ENCODE measurements at places on chromosomes 2 and 18.

DNA sequence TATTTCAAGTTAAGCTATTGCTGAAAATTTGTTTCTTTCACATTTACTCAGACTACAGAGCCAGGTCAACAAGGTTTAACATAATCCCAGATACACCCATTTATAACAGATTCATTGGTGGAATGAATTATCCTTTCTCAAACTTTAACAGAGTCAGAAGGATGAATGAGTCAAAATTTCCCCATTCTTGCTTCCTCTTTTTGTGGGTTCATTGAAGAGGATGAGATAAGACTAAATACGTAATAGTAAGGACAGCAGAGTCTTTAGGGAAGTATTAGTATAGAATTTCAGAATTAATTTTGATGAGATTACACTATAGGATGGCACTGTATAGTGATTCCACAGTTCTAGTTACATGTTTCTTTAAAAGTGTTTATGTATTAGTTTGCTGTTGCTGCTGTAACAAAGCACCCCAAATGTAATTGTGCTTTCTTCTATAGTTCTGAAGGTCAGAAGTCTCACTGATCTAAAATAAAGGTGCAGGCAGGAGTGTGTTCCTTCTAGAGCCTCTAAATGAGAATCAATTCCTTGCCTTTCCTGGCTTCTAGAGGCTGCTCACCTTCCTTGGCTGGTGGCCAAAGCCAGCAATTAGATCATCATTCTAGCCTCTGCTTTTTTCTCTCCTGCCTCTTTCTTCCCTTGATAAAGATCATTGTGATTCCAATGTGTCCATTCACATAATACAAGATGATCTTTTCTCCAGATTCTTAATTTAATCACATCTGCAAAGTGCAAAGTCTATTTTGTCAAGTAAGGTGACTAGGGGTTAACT is 309.3 kb upstream of the PIK3C3 start:
- no peak for DNase-seq

- no peak for DNase-seq
Observed at GRCh38 chr18:59172664-59173249, 33.1 kb downstream of the SEC11C start.

GRCh38 chr2:11203480-11203879 is 48.2 kb downstream of the SLC66A3 start:
- DNase-seq: no peak

- no peak for DNase-seq
Observed at GRCh38 chr2:168601741-168602140, 145.7 kb downstream of the CERS6 start.

DNA sequence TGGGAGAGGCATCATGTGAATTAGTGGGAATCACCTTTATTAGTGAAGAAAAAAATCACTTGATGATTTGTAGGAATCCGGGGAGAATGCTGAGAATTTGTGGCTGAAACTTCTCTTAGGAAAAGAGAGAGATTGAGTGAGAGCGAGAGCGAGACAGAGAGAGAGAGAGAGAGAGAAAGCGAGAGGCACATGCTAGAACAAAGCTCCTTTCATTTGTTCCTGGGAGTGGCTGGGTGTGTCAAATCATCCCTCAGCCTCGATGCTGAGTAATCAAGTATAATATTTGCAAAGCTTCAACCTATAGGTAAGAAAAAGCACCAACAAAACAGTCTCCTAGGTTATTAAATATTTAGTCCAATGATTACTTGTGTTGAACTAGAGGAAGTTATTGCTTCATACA is 4.4 kb upstream of the SERPINB5 start:
- DNase-seq: no peak

- no peak for DNase-seq
Observed at GRCh38 chr2:153575171-153575853, 96.8 kb upstream of the RPRM start.

GRCh38 chr18:58827428-58827827 is 37.2 kb upstream of the ZNF532 start:
- no peak for DNase-seq

- no peak for DNase-seq
Observed at GRCh38 chr18:13481820-13482617, 244.3 kb downstream of the FAM210A start.

DNA sequence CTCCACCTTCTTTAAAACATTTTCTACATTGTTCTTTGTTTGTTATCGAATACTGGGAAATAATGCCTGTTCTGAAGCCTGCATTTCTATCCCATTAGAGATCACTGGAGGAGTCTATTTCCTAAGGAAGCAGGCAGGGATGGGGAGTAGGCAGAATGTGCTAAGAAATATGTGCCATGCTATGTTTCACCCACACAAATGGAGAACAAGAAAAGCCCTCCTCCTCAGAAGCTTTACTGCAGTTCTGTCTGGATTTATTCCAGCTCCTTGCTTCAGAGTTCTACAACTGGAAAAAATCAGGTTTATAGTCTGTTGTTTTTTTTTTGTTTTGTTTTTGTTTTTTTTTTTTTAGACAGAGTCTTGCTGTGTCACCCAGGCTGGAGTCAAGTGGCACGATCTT is 825.1 kb downstream of the SLC4A3 start:
- no peak for DNase-seq

GRCh38 chr18:53948991-53949390 is 275.5 kb downstream of the MBD2 start:
- no peak for DNase-seq

DNA sequence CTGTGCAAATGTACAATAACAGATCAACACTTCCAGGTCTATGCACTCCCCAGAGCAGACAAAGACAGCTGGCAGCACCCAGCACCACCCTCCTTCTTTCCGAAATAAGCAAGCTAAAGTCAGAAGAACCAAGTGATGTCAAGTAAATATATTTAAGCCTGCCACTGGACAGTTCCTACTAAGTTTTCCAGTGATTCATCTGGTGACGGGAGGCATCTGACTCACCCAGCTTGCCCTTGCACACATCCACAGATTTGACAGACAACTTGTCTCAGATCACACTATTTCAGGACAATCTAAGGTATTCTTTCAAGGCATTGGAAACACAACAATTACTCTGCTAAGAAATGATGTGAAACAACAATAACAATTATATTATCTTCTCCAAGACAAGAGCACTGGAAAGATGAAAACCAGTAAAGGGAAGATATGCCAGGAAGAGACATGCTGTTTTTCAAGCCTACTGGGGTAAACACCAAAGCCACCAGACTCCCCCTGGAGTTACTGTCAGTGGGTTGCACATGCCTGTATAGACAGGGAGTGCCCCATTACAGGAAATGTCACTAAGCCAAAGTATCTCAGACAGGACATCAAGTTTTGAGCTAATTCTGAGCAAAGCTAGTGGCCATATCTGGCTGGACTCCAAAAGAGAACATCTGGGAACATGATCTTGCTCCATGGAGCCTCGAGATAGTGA is 287.9 kb upstream of the KLHL29 start:
- DNase-seq: no peak

DNA sequence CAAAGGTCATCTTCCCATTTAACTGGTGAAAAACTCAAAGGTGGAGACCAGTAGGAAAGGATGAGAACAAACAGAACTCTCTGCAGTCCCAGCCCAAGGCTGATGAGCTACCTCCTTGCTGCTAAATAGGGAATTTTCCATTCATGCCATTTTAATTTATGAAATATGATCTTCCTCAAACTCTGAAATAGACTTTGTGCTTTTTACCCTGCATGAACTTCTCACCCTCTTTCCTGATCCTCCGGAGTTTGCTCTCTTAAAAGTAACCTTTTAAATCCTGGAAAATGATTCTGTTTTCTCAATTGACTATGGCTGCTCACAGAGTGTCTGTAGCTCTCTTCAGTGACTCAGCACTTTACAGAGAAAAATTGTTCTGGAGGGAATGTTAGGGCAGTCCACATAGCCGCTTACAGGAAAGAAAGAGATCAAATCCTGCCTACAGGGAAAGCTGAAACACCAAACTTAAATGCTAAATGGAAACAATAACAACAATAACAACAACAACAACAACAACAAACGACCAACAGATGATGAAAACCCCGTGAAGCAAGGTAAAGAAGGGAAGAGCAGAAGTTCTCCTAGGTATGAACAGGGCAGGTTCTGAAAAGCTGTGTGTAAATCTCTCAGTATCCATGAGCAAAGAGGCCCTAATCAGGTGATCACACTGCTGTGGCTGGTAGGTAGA is 79.8 kb upstream of the SESTD1 start:
- no peak for DNase-seq

GRCh38 chr2:60426880-60427279 is 126.6 kb downstream of the BCL11A start:
- no peak for DNase-seq

- no peak for DNase-seq
Observed at GRCh38 chr2:233142355-233142897, 82.3 kb downstream of the INPP5D start.

DNA sequence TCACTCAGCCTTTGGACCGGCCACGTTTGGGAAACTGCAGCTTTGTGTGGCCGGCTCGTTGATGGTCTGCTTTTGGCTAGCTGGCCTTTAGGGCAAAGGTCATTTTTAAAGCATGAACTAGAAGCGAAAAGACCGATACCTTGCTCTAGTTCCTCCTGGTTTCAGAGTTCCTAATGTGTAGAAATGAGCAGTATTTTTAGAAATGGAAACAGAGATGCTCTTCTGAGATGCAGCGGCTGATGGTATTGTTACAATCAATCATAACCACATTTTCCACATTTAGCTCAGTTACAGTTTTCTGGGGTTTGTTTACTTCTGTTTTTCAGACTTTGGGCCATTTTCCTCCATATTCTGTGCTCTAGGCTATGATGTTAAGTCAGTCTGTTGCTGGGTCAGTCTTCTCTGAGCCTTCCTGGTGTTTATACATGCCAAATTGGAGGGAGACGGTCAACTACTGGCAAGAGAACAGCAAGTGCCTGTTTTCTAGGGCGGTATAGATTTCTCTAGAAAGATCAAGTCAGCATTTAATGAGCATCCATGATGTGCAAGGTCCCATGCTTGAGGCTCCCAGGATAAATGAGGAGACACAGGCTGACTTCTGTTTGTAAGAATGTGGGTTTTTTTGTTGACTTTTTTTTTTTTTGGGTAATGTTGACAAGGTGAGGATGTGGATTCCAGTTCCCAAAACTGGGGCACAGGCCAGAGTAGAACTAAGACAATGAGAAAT is 28.0 kb downstream of the RNF144A start:
- no peak for DNase-seq

- DNase-seq: no peak
Observed at GRCh38 chr2:55108456-55109160, 58.4 kb upstream of the RTN4 start.

DNA sequence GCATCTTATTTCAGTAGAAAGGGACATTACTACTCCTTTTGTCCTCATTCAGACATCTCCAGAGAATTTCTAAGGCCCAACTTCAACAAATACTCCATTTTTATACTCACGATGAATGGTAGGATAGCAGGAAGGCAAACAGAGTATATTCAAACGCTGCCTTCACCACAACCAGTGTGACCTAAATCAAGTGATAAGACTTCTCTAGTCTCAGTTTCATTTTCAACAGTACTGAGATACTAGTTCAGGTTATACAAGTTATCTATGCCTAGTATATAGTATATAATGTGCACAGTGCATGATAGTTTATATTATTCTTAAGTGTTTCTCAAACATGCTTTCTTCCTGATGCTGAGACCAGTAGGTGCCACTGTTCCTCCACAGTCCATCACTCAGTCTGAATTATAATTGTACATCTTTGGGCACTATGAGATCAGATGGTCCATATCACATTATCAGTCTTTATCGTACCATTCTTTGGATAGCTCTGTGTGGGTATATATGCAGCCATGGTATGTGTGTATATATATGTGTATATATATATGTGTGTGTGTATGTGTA is 66.3 kb upstream of the RPE start:
- no peak for DNase-seq

DNA sequence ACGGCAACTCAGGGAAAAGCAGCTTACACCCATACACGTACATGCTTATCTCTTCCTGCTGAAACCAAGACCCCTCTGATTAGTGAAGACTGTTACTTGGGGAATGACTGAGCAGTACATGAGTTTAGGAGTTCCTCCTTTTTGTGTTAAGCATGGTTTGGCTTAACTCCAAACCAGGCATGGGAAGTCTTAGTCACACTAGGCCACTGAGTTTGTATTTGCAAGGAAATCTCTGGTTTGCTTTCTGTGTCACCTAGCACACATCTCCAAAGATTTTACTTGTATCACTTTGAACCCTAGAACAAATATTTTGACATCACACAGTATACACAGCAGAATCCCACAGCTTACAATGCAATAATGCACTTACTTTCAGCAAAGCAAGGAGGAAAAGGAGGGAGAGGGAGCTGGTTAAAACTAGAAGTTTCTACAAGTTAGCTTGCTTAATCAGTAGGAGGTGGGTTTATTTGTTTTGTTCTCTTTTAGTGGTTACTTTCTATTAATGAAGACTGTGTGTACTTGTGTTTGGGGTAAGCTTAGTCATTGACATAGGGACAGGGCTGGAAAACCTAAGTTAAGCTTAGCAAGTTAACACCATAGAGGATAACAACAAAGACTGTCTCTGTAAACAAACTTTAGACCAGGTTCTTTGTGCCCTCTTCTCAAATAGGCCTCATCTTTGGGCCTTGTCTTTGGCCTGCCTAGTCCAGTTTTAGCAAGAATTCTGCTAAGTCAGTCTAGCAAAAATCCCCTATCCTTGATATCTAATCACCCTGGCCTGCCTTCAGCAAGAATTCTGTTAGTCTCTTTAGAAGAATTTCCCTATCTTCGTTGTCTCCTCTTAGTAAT is 219.4 kb downstream of the MREG start:
- no peak for DNase-seq

DNA sequence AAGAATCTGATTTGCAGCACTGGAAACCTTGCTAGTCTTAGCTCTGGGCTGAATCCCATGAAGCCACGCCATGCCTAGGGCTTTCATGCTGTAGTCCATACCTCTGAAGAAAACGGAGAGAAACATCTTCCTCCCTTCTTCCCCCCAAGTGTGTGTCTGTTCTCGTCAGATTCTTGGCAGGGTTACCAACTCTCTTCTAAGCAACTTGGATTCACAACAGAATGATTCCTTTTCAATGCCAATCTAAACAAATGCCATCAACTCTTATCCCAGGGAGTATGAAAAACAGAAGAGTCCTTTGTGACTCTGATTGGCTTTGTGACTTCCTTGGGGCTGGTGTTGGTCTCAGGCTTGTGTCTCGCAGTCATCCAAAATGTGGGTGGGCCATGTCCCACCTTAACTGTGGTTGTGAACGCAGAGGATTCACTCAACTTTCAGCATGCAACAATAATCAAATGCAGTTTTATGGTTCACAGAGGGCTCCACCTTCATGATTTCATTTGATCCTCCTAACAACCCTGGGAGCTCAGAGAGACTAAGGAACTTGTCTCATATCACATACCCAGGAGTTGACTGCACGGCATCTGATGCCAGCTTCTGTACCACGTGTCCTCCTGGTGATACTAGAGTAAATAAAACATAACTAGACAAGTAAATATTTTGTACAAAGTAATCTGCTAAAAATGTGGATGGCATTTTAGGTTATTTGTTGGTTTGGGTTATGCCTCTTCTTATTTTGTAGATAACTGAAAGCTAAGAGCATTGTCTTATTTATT is 186.0 kb upstream of the TNP1 start:
- DNase-seq: no peak

DNA sequence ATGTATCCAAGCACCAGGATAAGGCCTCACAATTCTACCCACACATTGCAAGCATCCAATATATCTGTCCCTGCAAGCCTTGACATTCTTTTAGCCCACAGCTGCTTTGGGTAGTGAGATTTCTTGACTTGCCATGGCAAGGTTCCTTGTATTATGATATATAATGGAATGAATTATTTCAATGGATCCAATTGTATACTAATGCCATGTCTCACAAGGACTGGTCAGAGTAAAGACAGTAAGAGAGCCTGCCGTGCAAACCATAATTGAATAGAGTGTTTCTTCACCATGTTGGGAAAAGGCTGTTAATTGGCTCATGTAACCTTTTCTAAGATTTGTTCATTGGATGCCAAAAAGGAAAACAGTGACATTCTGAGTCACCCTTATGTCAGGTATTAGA is 64.3 kb upstream of the RBBP8 start:
- DNase-seq: no peak

GRCh38 chr18:47826157-47827074 is 104.0 kb downstream of the SMAD2 start:
- DNase-seq: no peak

All from activated CD4-positive, alpha-beta T cell treated with anti-CD3 and anti-CD28 coated beads for 1 hour (primary cell).